Cortex of kidney (tissue), 1 donor: ENCODE measurements at places on chromosomes 3 and 15.

DNA sequence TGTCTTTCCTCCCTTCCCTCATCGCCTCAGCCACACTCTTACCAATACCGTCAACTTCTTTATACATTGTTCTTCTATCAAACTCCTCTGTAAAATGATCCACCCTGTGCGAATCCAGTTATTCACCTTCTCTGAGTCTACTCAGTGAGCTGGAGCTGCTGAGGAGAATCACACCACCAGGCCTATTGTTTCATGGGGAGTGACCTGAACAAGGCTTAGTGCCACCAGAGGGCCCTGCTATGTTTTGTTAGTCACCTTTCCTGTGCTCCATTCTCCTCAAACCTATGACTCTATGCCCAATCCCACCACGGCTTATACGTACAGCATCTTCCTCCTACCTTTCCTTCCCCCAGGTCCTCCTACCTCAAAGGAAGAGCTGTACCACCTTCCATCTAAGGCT lies 50.4 kb upstream of the MED12L start:
- DNase-seq: no peak

- DNase-seq: no peak
These were observed 368.6 kb upstream of the C2CD4B start for GRCh38 chr15:62533687-62534086.

DNA sequence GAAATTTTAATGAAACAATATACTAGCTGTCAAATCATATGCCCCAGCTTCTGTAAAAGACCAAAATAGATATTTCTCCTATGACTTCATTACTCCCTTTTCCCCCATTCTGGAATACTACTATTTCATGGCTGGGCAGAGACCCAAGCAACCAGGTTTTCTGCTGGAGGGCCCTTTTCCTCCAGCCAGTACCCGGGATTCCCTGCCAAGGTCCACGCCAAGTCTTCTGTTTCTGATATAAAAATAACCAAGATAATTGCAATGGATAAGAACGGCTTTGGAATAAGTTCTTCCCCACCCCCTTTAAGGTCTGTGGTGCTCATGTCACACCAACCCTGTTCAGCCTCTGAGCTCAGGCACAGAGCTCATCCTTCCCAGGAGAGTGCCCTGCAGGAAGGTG lies 17.2 kb upstream of the NMNAT3 start:
- DNase-seq: no peak

- DNase-seq: no peak
These were observed 30.0 kb downstream of the RGMA start for GRCh38 chr15:93058904-93059427.

GRCh38 chr15:70182858-70183695 lies 85.4 kb upstream of the TLE3 start:
- no peak for DNase-seq

- no peak for DNase-seq
These were observed 27.8 kb upstream of the TFG start for GRCh38 chr3:100681496-100681895.

GRCh38 chr3:15703346-15703745 lies 94.4 kb downstream of the ANKRD28 start:
- DNase-seq: no peak

- no peak for DNase-seq
These were observed 65.6 kb downstream of the NIPA2 start for GRCh38 chr15:22903961-22904534.

DNA sequence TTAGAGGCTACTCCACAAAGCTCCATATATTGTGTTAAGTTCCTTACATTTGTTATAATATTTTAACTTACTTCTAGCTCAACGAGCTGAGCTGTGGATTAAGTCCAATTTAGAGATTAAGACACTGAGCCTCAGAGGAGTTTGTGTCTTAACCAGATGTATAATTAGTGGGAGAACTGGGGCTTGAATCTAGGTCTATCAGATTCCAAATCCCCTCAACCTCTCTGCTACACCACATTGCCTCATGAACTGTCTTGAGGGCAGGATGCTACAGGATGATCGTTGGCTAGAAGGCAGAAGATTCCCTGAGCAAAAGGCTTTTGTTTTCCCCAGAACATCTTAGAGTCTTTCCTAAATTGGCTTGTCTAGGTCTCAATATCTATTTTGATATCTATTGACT lies 890.8 kb downstream of the NAALADL2 start:
- DNase-seq: no peak
